NCI-H526 (cell line): ENCODE measurements at places on chromosomes 4 and X.
A peak's percentile ranks its signal among the peaks of the same experiment; 100 is the strongest.

GRCh38 chr4:75819121-75819520 is 83.1 kb downstream of the PPEF2 start:
- no peak for DNase-seq

GRCh38 chr4:7121174-7121573 is 53.3 kb upstream of the GRPEL1 start:
- DNase-seq: no peak

DNA sequence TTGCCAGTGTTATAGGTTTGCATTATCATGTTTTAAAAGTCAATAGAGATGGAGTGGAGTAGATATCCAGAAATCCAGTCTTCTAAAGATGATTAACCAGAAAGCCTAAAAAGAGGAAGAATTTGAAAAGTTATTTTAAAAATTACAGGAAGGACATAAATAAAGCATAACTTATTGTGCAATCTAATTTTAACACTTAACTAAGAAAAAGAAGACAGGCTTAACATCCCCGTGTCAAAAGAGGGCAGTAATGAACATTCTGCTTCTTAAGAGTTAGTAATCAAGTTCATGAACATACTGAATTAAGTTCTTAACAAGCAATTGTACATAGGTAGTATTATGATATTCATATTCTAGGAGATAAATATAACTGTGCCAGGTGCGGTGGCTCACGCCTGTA is 39.3 kb downstream of the ELF2 start:
- DNase-seq: no peak

GRCh38 chrX:133495464-133496391 is 80.4 kb upstream of the GPC4 start:
- DNase-seq: no peak

DNA sequence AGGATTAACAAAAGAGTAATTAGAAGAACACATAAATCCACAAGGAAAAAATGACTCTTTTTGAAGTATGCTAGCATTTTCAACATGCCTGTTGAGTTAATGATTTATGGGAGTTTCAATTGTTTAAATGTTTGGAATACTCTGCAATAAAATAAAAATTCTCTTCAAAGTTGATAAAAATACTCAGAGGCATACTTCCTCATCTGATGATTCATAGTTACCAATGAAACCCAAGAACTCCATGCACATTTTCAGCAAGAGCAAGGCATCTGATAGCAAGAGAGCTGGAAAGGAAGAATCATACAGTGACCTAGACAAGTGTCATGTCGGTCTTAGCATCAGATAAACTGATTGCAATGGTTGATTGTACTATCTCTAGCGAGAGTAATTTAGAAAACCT is 443.7 kb upstream of the ATOH1 start:
- DNase-seq: no peak

- DNase-seq: no peak
Observed at GRCh38 chr4:124708517-124709300, 3.8 kb downstream of the ANKRD50 start.

- no peak for DNase-seq
Observed at GRCh38 chr4:87118421-87118820, 102.0 kb downstream of the KLHL8 start.

- DNase-seq: no peak
Observed at GRCh38 chr4:163164110-163164509, 2.6 kb downstream of the NAF1 start.

DNA sequence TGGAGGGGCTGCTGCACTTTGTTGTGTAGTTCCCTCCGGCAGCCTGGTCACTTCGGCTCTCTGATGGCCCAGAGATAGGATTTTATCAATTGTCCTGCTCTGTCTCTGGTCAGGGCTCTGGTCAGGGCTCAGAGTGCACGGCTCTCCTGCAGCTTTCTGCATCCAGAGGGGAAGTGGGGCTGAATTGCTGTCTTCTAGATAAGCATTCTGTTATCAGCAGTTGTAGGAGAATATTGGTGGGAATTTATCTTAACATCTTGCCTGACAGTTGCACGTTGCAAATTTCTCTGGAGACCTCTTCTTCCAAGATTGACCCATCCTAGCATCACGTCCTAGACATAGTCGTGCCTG is 62.8 kb downstream of the FAM193A start:
- no peak for DNase-seq

DNA sequence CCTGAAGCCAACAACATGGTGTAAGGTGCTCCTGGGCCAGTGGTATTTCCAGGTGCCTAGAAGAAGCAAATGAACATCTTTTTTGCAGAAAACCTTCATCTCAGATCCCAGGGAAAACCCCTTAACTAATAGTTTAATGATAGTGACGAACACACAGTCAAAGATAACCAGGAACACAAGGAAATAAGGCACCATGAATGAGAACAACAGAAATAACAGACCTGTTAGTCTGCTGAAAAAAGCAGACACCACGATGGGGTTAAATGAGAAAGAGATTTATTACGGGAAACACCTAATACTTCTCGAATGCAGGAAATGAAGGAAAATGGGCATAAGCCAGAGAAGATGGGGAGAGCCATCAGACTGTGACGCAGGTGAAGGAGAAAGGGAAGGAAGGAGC is 30.6 kb upstream of the WWC2 start:
- DNase-seq: no peak

DNA sequence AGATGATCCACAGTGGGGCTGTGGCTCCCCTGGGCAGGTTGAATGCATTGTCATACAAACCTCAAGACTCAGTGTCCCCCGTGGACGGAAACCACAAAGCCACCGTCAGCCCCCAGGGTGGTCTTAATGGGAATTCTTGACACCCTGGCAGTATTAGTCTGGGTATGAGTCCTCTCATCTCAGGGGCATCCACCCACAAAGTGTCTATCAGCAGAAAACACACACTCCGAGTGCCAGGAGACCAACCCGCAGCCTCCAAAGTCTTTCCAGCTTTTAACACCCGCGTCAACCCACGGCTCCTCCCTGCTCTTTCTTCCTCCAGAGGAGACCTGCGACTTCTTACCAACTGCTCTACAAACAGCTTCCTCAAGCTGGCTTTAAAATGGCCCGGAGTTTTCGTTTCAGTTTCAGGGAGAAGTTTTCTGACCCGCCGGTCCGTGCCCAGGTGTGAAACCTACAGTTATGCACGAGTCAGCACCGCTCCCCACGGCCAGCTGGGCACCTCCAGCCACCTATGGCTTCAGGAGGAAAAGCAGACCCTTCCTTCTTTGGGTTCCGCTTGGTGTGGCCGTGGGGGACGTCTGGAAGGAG is 14.4 kb upstream of the ASMTL start:
- DNase-seq: no peak

- no peak for DNase-seq
Observed at GRCh38 chrX:139198936-139199335, 331.6 kb upstream of the F9 start.

DNA sequence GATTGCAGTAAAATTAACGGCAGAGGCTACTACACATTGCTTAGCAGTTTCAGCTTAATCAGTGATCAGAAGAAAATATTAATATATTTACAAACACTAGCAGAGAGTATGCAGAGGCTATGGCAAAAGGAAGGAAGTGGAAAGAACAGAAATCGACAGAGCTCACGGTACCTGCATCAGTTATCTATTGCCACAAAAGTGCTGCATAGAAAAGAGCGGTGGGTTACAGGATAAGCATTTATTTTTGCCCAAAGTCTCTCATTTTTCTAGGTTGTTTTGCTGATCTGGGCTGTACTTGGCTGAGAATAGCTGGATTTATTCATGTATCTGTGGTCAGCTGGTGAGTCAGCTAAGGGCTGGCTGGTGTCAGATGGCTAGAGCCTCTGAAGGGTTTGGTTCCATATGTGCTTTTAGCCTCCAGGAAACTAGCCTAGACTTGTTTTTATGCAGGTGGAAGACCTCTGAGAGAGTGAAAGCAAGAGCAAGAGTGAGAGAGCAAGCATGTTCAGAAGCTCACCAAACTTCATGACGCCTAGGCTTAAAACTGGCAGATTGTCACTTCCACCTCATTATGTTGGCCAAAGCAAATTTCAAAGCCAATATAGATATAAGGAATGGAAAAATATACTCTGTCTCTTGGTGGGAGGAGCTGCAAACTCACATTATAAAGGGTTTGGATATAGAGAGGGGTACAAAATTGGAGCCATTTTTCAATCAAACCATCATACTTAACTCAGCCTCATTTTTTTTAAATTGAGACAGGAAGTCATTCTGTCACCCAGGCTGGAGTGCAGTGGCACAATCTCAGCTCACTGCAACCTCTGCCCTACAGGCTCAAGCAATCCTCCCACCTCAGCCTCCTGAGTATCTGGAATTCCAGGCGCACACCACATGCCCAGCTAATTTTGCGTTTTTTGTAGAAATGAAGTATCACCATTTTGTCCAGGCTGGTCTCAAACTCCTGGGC is 153.2 kb upstream of the RPL34 start:
- no peak for DNase-seq

DNA sequence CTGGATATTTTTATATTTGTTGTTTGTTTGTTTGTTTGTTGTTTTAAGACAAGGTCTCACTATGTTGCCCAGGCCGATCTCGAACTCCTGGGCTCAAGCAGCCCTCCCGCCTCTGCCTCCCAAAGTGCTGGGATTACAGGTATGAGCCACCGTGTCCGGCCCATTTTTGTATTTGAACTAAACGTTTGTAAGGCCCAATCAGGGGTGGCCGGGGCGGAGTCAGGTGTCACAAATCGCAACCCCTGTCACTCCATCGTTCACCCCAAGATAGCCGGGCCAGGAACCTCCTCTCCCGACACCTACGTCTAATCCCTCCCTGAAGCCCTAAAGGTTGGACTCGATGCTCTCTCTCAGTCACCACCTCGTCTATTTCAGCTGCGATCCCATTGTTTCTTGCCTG is 722 bp upstream of the EFHC2 start:
- DNase-seq: no peak

GRCh38 chr4:37415845-37416369 is 171.4 kb downstream of the NWD2 start:
- no peak for DNase-seq

DNA sequence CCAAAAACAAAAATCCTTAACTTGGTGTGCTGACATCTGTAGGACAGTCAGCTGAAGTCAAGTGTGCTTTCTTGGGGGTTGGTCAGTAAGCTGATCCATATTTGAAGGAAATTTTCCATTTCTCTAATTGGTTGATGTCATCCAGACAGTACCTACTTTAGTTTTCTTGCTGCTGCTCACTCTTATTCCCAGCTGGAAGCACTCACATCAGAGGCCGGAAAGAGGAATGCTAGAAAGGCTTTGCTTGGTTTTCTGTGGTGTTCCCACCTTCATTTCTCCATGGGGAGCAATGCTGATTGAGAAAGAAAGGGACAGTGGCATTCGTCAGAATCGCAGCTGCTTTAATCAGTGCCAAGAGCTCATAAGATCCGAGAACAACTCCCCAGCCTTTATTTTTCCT is 227.0 kb downstream of the C4orf33 start:
- DNase-seq: no peak

GRCh38 chrX:77436682-77437081 is 10.5 kb upstream of the FGF16 start:
- DNase-seq: no peak

GRCh38 chr4:81625422-81626417 is 154.0 kb upstream of the RASGEF1B start:
- no peak for DNase-seq

DNA sequence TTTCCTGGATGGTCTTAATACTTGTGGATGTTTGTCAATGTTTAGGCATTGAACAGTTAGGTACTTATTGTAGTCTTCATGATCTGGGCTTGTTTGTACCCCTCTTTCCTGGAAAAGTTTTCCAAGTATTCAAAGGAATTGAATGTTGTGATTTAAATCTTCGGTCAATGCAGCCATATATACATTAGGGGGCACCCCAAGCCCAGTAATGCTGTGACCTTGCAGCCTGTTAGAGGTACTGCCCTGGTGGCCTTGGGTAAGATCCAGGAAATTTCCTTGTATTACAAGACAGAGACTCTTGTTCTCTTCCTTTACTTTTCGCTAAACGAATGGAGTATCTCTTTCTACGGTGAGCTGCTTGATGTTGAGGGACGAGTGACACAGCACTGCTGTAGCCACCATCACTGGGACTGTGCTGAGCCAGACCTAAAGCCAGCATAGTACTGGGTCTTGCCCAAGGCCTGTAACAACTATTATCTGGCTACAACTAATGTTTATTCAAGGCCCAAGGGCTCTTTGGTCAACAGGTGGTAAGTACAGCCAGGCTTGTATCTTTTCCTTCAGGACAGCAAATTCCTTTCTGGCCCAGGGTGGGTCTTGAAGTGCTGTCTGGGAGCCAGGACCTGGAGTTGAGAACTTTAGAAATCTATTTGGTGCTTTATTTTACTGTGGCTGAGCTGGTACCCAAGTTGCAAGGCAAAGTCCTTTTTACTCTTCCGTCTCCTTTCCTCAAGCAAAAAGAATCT is 118.3 kb upstream of the ATOH1 start:
- DNase-seq: no peak

- peak; percentile 54 for DNase-seq
Observed at GRCh38 chr4:15457406-15458201, 12.1 kb upstream of the CC2D2A start.

DNA sequence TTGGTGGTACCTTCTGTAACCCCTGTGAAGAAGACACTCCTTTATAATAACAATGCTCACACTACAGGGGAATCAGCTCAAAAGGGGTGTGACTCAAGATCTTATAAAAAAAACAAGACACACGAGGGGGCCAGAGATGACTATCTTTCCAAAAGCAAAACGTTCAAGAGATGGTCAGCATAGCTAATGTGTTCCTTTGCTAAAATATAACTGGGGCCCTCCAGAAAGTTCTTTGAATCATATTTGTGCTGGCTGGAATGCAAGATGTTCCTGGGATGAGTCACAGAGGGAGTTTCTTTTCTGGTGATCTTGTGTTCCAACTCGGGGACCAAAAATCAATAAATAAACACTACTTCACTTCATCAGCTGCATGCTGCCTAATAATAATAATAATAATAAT is 46.5 kb downstream of the RAI2 start:
- no peak for DNase-seq

DNA sequence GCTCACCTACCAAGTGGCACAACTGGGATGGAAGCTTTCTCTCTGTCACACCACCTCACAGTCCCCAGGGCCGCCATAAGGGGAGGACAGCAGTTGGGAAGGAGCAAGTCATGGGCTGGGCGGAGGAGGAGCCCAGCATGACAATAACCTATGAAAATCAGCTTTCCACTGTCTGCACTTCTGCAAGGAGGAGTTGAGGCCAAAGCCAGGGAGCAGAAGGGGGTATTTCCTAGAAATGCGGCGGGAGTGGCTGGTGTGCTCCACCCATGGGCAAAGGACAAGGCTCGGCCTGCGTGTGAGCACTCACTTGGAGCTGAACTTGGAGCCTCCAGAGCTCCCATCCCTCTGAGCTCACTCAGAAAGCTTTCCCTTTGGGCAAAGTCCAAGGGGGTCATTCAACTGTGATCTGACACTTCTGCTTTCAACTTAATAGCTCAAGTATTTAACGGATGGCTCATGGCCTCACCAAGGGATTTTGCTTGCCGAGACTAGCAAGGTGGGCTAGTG is 18.5 kb downstream of the APLN start:
- no peak for DNase-seq

DNA sequence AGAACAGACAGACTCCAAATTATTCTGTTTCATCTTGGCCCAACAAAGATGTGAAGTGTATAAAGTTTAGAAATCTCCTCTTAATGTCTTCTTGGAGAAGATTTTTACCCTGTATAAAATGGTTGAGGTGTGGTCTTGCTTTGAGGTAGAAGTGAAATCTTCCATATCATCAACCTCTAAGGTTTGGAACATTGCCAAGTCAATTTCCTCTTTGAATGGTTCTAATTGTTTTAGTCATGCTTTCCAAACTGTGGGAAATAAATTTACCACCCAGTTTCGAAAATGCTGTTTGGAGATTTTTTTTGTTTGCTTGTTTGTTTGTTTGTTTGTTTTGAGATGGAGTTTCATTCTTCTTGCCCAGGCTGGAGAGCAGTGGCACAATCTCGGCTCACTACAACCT is 174.1 kb upstream of the ADAMTS3 start:
- DNase-seq: no peak
